ENCODE measurements at places on chromosomes 2 and 18.

- peaks cover 15% of the 10 kb centered on the region for H3K36me3 ChIP-seq
- H3K27ac ChIP-seq, result no peak overlapping the region
- no peak overlapping the region for H3K4me3 ChIP-seq
- no peak for DNase-seq
- H3K4me1 ChIP-seq, result no peaks in the 10 kb centered on the region
Observed at GRCh38 chr2:202780514-202781021, 91.0 kb downstream of the ICA1L start.

DNA sequence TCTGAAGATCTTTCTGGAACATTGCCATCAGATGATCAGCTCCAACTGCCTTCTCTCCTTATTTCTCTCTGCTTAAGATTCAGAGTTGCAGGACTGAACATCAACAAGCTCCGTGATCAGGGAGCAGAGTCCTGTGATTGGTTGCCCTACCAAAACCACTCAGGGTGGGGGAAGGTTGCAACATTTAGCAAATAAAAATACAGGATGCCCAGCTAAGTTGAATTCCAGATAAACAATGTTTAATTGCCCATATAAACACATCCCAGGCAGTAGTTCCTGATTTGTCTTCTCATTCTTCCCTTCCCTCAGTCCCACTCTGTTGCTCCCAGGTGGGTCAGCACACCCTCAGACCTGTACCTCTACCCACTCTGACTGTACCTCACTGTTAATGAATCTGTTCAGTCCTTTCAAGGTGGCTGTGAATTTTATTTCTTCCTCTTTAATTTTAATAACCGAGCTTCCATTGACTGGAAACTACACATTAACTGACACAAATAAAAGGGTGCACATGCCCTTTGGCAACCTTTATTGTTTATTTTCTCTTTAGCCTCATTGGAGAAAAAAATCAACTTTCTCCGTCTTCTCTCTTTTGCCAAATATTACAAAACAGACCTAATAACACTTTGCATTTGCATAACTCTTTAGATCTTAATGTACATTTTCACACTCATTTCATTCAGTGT is 167.1 kb upstream of the PKDCC start:
- no peak overlapping the region for H3K27ac ChIP-seq
- peaks cover 14% of the 10 kb centered on the region for H3K27me3 ChIP-seq
- H3K36me3 ChIP-seq, result no peaks in the 10 kb centered on the region
- no peaks in the 10 kb centered on the region for H3K4me1 ChIP-seq
- no peak for DNase-seq
- H3K4me3 ChIP-seq, result no peak overlapping the region

DNA sequence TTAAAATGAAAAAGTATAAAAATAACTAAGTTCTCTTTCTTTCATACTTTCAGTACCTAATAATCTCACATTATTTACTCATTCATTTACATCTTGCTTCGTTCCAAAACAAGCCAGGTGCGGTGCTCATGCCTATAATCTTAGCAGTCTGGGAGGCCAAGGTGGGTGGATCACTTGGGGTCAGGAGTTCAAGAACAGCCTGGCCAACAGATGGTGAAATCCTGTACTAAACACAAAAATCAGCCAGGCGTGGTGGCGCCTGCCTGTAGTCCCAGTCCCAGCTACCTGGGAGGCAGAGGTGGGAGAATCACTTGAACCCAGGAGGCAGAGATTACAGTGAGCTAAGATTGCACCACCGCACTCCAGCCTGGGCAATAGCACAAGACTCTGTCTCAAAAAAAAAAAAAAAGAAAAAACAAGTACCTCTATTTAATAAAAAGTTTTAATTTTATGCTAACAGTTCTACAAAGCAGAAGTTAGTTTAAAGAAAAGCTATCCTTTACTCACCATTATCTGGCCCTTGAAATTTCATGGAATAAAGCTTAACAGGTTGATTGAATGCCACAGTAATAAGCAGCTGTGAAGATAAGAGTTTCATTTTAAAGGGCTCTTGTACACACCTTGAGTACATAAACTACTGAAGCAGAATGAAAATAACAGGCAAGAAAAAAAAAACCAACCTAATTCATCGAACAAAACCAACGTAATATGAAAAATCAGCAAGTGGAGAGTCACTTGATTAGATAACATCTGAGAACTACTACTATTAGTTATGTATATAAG is 22.5 kb downstream of the TXNL1 start:
- no peak overlapping the region for H3K27ac ChIP-seq
- peaks cover 88% of the 10 kb centered on the region for H3K36me3 ChIP-seq
- no peaks in the 10 kb centered on the region for H3K27me3 ChIP-seq
- no peak overlapping the region for H3K4me3 ChIP-seq
- no peaks in the 10 kb centered on the region for H3K4me1 ChIP-seq
- no peak for DNase-seq

DNA sequence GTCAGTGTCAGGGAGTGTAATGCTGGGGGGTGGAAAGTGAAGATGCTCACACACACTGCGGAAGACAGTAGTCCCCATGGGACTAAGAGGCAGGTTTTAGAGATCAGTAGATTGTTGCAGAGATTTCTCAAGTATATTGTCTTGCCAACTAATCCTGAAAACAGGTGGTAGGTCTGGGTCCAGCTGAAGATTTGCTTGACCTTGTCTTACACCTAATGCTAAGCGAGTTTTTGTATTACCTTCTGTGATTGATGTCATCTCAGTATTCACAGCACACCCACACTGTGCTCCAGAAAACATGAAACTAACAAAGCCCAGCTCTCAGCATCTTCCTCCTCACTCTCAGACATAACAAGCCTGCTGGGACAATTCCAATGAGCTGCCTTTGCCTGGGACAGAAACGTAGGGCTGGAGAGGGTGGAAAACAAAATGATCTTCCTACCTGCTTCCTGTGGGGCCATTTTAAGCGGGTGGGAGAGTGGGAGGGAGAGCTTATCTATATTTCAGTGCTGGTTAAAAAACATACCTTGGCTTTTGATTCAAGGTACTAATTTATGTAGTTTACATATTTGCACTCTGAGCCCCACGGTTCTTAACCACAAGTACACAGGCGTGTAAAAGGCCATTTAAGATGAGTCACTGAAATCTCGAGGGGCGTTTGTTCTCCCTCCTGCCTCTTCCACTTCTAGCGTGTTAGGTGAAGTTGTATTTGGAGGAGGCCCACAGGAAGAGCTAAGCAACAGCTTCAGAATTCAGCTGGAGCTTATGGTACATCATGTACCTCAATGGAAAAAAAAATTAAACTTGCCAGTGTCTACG is 23.1 kb upstream of the RBMS1 start:
- no peaks in the 10 kb centered on the region for H3K36me3 ChIP-seq
- H3K4me3 ChIP-seq, result no peak overlapping the region

- DNase-seq, result no peak
- no peak overlapping the region for H3K27ac ChIP-seq
- H3K27me3 ChIP-seq, result no peaks in the 10 kb centered on the region
- H3K36me3 ChIP-seq, result no peaks in the 10 kb centered on the region
Observed at GRCh38 chr2:23578964-23579671, 194.1 kb downstream of the KLHL29 start.

GRCh38 chr18:48852292-48852691 is 98.5 kb downstream of the SMAD7 start:
- no peak for DNase-seq
- H3K4me3 ChIP-seq, result no peak overlapping the region
- no peak overlapping the region for H3K27ac ChIP-seq
- peaks cover 50% of the 10 kb centered on the region for H3K4me1 ChIP-seq
- H3K36me3 ChIP-seq, result peaks cover 6% of the 10 kb centered on the region
- H3K27me3 ChIP-seq, result no peaks in the 10 kb centered on the region

- no peak for DNase-seq
- H3K27me3 ChIP-seq, result no peaks in the 10 kb centered on the region
- H3K4me3 ChIP-seq, result no peak overlapping the region
- no peaks in the 10 kb centered on the region for H3K36me3 ChIP-seq
Observed at GRCh38 chr2:54387059-54387991, 68.8 kb upstream of the SPTBN1 start.

- no peak overlapping the region for H3K4me3 ChIP-seq
- no peaks in the 10 kb centered on the region for H3K27me3 ChIP-seq
- DNase-seq, result no peak
- no peak overlapping the region for H3K27ac ChIP-seq
- H3K4me1 ChIP-seq, result no peaks in the 10 kb centered on the region
Observed at GRCh38 chr2:170201734-170202393, 23.9 kb downstream of the MYO3B start.

- no peak for DNase-seq
- no peak overlapping the region for H3K4me3 ChIP-seq
- no peak overlapping the region for H3K27ac ChIP-seq
- no peaks in the 10 kb centered on the region for H3K4me1 ChIP-seq
- no peaks in the 10 kb centered on the region for H3K27me3 ChIP-seq
- no peaks in the 10 kb centered on the region for H3K36me3 ChIP-seq
Observed at GRCh38 chr18:64099244-64099643, 49.6 kb downstream of the LINC00305 start.

GRCh38 chr2:234981197-234982095 is 29.6 kb downstream of the SH3BP4 start:
- DNase-seq, result peak; percentile 58
- H3K27ac ChIP-seq, result peak overlapping the region; percentile 96
- no peaks in the 10 kb centered on the region for H3K27me3 ChIP-seq
- H3K4me3 ChIP-seq, result peak overlapping the region; percentile 38
- H3K36me3 ChIP-seq, result peaks cover 12% of the 10 kb centered on the region
- H3K4me1 ChIP-seq, result peaks cover 31% of the 10 kb centered on the region

DNA sequence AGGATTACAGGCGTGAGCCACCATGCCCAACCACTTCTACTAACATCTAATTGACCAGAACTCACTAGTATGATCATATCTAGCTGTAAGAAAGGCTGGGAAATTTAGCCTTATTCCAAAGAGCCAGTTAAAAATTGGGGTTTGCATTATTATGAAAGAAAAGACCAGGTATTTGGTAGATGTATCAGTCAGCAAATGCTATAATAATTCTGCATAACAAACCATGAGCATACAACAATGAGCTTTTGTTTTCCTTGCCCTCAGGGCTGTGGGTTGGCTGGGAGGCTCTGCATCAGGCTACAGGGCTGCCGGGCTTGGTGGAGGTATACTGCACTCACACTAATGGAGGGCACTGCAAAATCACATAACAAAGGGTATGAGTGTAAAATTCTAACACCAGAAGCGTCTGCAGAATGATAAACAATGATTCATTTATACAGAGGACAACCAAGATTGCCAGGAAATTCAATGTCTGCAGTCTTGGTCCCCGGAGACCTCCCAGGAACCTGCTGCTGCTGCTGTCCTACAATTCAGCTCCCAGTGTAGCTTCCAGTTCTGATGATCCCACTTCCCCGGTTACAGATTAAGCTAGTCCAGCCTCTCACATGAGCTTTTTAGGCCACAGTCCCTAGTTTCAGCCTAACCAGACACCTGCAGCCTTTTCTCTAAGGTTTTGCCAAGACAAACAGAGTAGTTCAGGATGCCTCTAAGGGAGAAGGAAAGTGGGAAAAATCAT is 32.2 kb upstream of the ST3GAL5 start:
- H3K27ac ChIP-seq, result no peak overlapping the region
- H3K36me3 ChIP-seq, result no peaks in the 10 kb centered on the region
- no peak for DNase-seq
- no peak overlapping the region for H3K4me3 ChIP-seq
- no peaks in the 10 kb centered on the region for H3K27me3 ChIP-seq

DNA sequence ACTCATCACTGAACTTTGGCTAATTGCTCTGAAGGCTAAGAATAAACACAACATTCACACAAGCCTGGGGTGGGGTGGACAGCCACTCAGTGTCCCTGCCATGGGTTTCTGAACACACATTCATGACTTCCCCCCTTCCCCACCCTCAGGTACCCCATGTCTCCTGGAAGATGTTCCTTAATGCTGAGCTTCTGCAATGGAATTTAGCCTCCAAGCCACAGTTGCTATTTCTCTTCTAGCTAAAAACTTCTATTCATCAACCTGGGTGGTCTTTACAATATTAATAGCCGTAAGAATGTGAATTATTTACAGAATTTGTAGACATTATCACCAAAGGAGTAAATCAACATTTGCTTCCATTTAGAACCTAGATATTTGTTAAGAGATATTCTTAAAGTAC is 175.1 kb downstream of the ACKR3 start:
- no peak overlapping the region for H3K4me3 ChIP-seq
- H3K36me3 ChIP-seq, result no peaks in the 10 kb centered on the region
- no peak for DNase-seq
- H3K27me3 ChIP-seq, result no peaks in the 10 kb centered on the region
- peak overlapping the region; percentile 76 for H3K27ac ChIP-seq
- no peaks in the 10 kb centered on the region for H3K4me1 ChIP-seq

DNA sequence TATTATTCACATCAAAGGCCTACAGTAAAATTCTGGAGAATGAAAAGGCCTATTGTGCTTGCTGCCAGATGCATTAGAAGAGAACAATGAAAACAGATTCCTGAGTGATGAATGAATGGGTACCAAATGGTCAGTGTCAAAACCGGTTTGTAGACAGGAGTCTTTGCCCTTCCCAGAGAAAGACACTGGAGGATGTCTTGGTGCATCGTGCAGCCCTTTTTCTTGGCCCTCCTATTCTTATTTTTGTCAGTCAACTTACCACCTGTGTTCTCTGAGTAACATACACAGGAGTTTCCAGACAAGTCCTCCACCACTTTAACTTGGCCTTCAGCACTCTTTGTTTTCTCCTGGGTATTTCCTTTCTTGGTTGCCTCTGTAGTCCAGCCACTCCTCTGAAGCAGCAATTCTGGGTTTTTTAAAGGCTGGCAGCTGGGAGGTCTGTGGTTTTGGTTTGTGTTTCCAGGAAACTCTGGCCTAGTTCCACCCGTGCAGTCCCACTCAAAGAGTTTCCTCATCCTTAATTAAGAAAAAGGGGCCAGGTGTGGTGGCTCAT is 29.4 kb downstream of the PSTPIP2 start:
- H3K36me3 ChIP-seq, result no peaks in the 10 kb centered on the region
- no peaks in the 10 kb centered on the region for H3K27me3 ChIP-seq
- no peak overlapping the region for H3K4me3 ChIP-seq
- no peak for DNase-seq
- H3K27ac ChIP-seq, result no peak overlapping the region

DNA sequence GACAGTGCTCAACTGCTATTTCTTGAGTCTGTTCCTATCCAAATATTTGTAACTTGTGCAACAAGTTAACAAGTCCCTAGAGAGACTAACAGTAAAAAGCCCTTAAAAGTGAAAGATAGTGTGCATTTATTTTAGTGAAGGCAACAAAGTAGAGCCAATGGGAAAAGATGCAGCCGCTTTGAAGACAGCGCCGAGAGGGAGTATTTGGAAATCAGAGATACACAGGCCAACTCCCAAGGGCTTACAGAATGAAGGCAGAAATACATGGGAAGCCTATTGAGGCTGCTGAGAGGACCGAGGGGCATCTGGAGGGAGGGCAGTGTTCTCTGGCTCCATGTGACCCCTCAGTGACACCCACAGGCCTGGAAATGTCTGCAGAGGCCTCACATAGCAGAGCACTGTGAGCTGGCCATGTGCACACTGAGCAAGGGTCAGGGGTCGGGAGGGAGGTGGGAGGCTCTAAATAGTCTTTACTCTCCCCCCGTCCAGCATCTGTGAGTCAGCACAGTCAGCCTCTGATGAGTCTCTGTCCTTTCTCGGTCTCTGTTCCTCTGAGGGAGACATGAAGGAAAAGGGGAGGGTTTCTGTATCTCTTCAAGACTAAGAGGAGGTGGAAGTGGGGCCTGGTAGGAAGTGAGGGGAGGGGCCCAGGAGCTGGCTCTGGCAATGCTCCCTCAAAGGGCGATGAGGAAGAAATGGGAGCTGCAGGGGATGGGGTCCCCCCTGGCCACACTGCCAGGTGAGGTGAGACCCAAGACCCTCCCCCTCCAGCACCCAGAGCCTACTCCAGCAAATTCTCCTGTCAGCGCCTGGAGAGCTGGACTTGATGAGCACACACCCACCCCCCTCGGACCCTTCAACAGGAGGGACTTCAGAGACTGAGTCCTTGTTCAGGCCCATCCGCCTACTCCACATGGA is 133.6 kb downstream of the SP3 start:
- H3K36me3 ChIP-seq, result no peaks in the 10 kb centered on the region
- H3K4me3 ChIP-seq, result no peak overlapping the region
- H3K4me1 ChIP-seq, result peaks cover 10% of the 10 kb centered on the region
- no peaks in the 10 kb centered on the region for H3K27me3 ChIP-seq
